ENCODE measurements at places on chromosomes 1 and 21.

DNA sequence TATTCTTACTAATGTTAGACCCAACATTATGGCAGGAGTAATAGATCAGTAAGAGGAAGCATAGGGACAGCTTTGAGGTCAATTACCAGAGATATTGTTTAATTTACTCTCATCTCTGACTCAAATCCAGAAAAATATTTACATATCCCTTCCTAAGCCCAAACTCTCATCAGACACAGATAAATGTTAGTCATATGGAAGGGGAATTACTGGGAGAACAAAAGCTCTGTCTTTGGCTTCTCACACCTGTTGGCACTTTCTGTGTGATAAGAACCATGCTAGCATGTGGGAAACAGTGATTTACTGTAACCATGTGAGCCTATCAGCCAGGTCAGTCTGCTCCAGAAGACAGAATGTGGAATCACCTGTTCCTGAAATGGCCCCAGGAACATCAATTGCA lies 72.4 kb downstream of the DUSP10 start:
- DNase-seq = no peak

DNA sequence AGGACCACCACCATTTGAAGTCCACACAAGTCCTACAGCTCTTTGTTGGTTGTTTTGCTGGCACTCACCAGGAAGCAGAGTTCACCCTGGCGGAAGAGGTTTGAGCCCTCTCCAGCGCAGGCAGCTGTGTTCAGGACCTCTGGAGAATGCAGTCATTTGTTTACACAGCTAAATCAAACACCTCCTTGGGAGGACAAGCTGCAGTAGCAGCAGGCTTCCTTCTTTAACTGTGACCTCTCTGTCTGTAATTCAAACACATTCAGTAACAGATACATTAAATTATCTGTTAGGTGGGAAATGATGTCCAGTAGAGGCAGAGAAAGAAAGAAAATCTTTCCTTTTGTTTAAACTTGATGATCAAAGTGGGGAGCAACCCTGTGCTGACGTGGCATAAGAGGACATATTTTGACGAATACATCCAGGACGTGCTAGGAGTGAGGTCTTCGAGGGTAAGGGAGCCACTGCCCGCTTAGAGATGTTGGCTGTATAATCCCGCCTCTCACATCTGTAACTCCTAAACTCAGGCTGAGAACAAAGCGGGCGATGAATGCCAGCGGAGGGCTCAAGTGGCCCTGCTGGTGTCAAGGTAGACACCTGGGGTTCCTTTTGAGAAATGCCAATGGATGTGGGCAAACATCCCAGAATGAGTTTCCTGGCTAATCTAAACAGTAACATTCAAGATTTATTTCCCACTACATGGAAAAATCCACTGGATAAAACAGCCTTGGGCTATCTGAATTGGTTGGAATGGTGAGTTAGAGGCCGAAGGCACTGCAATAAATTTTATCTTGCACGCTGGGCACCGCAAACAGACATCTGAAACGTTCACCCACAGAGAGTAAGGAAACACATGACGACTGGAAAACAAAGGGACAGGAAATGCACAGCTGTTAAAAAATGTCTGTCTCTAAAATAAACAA lies 51.7 kb downstream of the ABCA4 start:
- DNase-seq = no peak

DNA sequence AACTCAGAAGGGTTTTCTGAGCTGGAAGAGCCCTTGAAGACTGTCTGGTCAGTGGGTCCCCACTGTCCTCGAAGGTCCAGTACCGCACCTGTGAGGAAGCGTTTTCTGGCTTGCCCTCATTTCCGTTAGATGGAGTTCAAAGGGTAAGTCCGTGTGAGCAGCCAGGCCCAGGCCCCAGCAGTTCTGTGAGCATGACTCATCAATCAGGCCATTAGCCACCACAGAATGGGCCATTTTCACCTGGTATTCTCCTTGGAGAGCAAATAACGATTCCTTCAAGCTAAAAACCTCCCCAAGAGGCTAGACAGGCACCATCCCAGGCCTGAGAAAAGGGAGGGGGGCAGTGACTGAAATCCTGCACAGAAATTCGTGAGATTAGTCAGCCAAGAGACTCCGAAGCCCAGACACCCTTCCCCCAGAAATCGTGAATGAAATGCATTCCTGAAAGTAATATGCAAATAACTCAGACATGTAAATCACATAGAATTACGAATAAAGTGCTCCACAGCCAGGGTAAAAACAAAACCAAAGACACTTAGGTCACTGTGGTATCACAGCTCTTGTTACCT lies 66.0 kb downstream of the BCAR3 start:
- DNase-seq = no peak

- DNase-seq = no peak
Measured at GRCh38 chr1:17488995-17489767, 49.7 kb upstream of the RCC2 start.

GRCh38 chr1:14741082-14741481 lies 142.6 kb downstream of the KAZN start:
- DNase-seq = no peak

DNA sequence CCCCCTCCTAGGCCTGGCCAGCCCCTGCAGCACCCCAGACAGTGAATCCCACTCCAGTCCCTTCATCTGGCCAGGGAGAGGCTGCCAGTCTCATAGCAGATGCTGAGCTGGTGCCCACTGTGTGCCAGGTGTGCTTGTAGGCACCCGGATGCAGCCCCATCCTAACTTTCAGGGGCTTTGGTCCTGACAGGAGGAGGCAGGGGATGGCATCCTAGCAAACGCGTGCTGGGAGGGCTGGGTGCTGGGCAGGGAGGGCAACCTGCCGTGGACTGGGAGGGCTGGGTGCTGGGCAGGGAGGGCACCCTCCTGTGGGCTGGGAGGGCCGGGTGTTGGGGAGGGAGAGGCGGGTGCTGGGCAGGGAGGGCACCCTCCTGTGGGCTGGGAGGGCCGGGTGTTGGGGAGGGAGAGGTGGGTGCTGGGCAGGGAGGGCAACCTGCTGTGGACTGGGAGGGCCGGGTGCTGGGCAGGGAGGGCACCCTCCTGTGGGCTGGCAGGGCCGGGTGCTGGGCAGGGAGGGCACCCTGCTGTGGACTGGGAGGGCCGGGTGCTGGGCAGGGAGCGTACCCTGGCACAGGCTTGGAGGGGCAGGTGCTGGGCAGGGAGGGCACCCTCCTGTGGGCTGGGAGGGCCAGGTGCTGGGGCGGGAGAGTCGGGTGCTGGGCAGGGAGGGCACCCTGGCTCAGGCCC lies 35.3 kb downstream of the SLC19A1 start:
- DNase-seq = no peak

- DNase-seq = no peak
Measured at GRCh38 chr21:25577424-25578055, 29.7 kb downstream of the MRPL39 start.

DNA sequence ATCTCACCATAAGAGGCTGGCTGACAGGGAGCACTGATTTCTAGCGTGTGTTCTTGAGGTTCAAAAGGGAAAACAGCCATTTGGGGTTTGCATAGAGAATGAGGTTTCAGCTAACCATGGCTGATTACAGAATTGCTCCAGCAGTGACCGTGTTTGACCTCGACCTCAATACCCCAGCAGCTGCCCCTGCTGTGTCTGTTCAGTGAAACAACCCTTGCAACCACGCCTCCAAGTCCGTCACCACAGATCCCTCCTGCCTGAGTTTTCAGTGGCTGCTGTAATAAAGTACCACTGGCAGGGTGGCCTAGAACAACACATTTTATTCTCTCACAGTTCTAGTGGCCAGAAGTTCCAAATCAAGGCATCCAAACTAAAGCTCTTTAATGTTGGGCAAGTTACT lies 147.7 kb downstream of the HUNK start:
- peak; percentile 37 for DNase-seq

DNA sequence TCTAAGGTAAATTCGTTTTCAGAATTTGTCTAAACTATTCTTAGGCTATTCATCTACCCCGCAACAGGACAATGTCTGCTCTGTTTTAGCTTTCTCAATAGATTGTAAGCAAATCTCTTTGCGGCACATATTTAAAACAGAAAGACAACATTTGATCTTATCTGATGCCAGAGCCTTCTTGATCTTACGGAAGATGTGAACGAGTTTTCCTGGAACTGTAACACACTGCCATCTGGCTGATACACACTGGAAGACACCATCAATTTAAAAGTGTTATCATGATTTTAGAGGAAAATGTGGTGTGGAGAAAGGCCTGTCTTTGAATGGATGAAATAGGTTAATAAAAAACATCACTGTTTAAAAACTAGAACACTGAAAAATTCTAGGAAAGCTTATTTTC lies 36.1 kb downstream of the COA6 start:
- no peak for DNase-seq

- no peak for DNase-seq
Measured at GRCh38 chr1:80882553-80882952, 918.2 kb upstream of the ADGRL2 start.

- DNase-seq = peak; percentile 40
Measured at GRCh38 chr21:17925899-17926298, 106.7 kb upstream of the C21orf91 start.

DNA sequence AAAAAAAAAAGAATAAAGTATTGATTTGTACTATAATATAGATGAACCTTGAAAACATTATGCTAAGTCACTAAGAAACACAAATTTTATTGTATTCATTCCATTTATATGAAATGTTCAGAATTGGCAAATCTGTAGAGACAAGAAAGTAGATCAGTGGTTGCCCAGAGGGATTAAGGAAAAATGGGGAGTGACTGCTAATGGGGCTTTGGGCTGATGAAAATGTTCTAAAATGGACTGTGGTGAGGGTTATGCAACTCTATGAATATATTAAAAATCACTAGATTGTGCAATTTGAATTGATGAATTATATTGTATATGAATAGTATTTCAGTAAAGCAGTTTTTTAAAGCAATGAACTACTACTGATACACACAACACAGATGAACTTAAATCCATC lies 10.0 kb downstream of the GDAP2 start:
- DNase-seq = no peak

DNA sequence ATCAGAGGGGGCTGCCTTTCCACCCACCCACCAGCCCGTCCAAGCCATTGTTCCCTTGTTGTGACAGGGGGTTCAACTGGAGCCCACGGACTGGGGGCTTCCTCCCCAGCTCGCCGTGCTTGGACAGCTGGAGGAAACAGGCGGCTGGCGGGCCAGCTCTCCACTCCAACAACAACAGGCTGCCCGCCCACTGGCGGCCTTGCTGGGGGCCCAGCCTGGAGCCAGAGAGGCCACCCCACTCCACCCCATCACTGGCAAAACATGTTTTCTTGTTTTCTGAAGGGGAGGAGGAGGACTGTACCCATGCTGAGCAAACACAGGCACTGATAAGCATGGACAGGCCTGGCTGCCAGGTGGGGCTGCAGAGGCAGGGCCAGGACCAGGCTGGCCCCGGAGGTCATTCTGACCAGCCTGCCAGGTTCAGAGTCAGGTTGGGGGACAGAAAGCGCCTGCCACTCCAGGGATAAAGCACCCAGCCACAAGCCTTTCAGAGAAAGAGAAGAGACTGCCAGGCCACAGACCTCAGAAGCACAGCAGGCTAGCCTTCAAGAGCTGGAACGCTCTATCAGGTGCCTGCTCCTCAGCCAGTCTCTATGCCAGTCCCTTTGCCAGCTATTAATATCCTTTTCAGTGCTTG lies 32.8 kb downstream of the GJA4 start:
- no peak for DNase-seq

- no peak for DNase-seq
Measured at GRCh38 chr1:221880182-221880581, 138.3 kb upstream of the DUSP10 start.

DNA sequence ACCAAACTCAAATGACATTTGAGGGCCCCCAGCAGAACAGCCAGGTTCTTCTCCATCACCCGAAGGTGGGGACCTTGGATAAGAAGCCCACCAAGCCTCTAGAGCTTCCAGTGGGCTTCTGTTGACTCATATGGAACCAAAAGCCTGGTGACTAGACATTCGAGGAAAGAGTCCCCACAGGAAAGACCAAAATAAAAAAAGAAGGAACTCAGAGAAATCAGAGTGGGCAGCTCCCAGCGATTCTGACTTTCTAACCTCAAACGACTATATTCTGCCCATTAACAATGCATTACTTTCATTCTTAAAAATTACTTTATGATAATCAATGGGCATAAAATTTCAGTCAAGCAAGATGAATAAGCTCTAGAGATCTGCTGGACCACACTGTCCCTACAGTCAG lies 9.6 kb upstream of the CHIT1 start:
- no peak for DNase-seq

- DNase-seq = no peak
Measured at GRCh38 chr1:37560401-37561132, 3.8 kb downstream of the DNALI1 start.

- no peak for DNase-seq
Measured at GRCh38 chr1:244730153-244730933, 77.4 kb downstream of the DESI2 start.

- DNase-seq = no peak
Measured at GRCh38 chr1:210597555-210598134, 268.9 kb downstream of the HHAT start.

GRCh38 chr1:233277637-233278606 lies 17.6 kb downstream of the PCNX2 start:
- no peak for DNase-seq

- DNase-seq = no peak
Measured at GRCh38 chr1:161768986-161769672, 3.0 kb downstream of the ATF6 start.

GRCh38 chr1:22712502-22713271 lies 2.0 kb downstream of the EPHB2 start:
- DNase-seq = no peak

GRCh38 chr21:25569084-25569483 lies 38.2 kb downstream of the MRPL39 start:
- no peak for DNase-seq

- DNase-seq = no peak
Measured at GRCh38 chr1:96878640-96879039, 157.1 kb downstream of the PTBP2 start.

DNA sequence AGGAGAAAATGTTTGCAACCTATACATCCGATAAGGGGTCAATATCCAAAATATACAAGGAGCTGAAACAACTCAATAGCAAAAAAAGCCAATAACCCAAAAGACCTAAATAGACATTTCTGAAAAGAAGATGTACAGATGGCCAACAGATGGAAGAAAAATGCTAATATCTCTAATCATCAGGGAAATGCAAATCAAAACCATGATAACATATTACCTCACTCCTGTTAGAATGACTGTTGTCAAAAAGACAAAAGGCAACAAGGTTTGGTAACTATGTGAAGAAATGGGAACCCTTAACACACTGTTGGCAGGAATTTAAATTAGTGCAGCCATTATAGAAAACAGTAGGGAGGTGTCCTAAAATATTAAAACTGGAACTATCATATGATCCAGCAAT lies 74.7 kb downstream of the LEPR start:
- DNase-seq = no peak

DNA sequence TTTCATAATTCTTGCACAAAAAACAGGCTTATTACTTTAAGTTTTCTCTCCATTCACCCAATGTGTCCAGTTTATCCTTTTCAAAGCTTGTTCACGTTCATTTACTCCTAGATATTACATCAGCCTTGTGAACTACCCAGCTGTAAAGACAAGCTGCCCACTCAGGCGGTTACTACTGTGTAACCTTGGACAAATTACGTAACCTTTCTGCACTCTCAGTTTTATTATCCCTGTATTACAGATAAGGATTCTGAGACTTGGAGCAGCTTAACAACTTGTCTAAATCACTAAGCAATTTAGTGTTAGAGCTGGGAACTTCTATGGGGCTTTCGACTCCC lies 20.5 kb upstream of the LPAR3 start:
- peak; percentile 15 for DNase-seq

GRCh38 chr1:248851390-248851789 lies 7.5 kb downstream of the ZNF692 start:
- no peak for DNase-seq
